NB4 (cell line): ENCODE measurements at places on chromosomes 12 and 14.

- no peak for DNase-seq
Observed at GRCh38 chr12:32507942-32508320, 108.6 kb downstream of the FGD4 start.

- DNase-seq = no peak
Observed at GRCh38 chr12:91328451-91328850, 145.8 kb upstream of the DCN start.

GRCh38 chr14:92654239-92654901 is 94.1 kb downstream of the LGMN start:
- DNase-seq = no peak

- peak; percentile 18 for DNase-seq
Observed at GRCh38 chr14:78697341-78697740, 527.2 kb downstream of the NRXN3 start.

DNA sequence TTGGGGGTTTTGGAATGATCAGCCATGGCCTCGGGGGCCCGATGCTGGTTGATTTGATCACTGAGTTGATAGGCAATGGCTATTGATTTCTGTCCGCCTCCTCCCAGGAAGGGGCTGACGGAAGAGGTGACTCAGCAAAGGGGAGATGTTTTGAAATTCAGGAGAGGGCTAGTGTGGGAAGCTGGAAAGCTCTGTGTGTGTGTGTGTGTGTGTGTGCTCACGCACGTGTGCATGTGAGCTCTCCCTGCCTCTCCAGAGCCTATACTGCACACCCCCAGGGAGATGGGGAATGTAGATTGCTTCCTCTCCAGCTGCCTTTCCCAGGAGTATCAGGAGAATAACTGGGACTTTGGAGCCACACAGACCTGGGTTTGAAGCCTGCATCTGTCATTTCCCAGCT is 184.9 kb upstream of the MYL2 start:
- no peak for DNase-seq

DNA sequence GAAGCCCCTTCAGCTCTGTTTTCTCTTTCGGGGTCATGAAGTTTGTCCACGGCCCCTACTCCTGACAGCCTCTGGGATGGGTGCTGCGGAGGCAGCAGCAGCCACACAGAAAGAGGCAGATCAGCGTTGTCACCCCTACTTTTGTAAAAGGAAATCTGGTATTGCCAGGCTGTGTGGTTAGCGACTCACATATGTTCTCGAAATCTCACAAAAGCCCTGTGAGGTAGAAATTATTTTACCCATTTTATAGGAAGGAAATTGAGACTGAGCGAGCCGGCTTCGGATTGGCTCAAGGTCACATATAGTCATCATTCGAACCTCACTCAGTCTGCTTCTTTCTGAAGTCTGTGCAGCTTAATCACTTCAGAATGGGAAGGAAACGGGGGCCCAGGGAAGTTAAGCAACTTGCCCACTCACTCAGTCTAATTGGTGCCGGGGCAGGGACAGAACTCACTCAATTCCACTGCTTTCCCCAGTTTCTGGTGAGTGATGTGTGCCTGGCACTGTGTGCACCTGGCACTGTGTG is 1.1 kb upstream of the CKAP4 start:
- peak; percentile 64 for DNase-seq

- DNase-seq = no peak
Observed at GRCh38 chr14:20682127-20682434, 2.3 kb upstream of the RNASE4 start.

DNA sequence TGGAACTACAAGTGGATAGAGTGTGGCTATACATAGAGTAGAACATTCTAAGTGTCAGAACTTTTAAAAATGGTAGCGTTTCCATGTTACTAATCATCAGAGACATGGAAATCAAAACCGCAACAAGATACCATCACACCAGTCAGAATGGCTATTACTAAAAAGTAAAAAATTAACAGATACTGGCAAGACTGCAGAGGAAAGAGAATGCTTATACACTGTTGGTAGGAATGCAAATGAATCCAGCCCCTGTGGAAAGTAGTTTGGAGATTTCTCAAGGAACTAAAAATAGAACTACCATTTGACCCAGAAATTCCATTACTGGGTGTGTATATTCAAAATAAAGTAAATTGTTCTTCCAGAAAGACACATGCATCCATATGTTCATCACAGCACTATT is 518.6 kb downstream of the NELL2 start:
- no peak for DNase-seq

- DNase-seq = no peak
Observed at GRCh38 chr14:33951183-33951840, 438 bp upstream of the EGLN3 start.

GRCh38 chr14:54715239-54715638 is 148.3 kb downstream of the SAMD4A start:
- no peak for DNase-seq

DNA sequence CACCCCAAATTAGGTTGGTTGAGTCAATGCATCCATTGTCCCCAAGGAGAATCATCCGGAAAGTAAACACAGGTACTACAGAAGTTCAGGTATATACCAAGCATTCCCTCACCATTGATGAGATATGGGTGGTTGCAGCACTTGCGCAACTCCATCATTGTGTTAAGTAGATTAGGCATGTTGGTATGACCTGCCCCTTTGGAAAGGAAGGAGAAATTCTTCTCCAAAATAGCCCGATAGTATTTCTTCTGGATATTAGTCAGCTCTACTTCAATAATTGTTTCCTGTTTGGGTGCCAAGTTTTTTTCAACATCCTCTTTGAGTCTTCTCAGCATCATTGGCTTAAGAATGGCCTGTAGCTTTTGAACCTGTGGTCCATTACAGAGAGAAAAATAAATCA is 21.3 kb upstream of the SUPT16H start:
- no peak for DNase-seq

GRCh38 chr14:67393689-67394088 is 18.3 kb downstream of the PLEK2 start:
- no peak for DNase-seq

- DNase-seq = peak; percentile 37
Observed at GRCh38 chr14:100644784-100645183, 57.6 kb upstream of the BEGAIN start.
